Mesenteric fat pad (tissue), 1 donor: ENCODE measurements at places on chromosomes 7 and 10. TPM values are rescaled to one million over a fixed set of nuclear protein-coding genes. Genes with fewer than 3 reads are reported as not detected.

The ZMYND11 gene
- 68.0 TPM for total RNA-seq

The SKIDA1 gene
- 0.58 TPM for total RNA-seq

DNA sequence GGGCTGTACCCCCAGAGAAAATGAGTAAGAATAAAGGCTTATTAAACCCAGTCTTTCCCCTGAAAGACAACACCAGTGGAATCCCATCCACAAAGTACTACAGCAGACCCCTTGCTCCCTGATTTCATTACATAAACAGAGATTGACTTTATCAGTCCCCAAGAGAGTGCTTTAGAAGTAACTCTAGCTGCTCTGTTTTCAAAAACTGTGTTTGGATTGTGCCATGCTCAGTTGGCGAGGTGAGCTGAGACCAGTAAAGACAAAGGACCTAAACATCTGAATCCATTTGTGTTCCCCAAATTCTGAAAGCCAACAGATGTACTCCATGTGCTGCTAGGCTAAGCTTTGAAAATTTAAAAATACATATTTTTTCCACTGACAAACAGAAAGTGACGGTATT lies 127.0 kb downstream of the ATE1 start:
- no peak for DNase-seq

DNA sequence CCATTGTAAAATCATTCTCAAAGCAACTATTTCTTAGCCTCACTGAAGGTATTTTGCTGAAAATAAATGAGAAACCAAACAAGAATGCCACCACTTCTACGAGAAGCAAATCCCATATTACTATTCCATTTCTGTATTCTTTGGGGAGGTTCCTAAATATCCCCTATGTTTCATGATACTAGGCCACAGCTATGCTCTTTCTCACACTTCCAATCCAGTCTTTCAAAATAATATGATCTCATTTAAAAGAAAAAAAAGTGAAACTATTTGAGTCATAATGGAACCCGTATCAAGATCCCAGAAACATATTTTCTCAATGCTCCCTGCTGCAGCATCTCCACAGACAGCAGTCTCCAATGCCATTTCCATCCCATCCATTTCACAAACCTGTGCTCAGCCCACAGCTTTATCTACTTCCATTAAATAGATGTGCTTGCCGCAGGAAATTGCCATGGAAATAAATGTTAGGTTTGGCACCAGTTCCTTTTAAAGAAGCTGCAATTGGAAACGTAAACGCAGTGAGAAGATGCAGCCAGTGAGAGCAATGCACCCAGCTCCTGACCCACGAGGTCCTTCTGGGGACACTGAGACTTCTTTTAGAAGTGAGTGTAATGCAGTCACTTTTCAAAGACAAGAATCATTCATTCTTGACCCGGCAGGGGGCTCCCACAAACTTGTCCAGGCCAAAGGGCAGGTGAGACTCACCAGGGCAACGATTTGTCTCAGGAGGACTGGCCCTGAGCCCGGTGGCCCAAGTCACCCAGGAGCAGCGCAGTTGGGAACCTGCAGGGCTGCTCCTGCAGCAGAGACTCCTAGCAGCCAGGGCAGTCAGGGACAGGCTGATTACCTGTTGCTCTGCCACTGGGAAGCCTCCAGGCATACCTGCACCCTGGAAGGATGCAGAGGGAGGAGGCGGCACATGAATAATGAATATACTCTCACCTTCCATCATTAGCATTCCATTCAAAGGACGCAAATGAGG lies 99.6 kb downstream of the C10orf90 start:
- DNase-seq = no peak

GRCh38 chr7:31263338-31263737 lies 77.2 kb downstream of the NEUROD6 start:
- no peak for DNase-seq

The LDB3 gene
- 1.3 TPM for total RNA-seq

The SYNPO2L gene
- total RNA-seq = 0.10 TPM

- peak; percentile 85 for DNase-seq
These were observed 24.8 kb upstream of the EIF5AL1 start for GRCh38 chr10:79487296-79488194.

GRCh38 chr7:84105586-84105985 lies 89.0 kb downstream of the SEMA3A start:
- DNase-seq = no peak

DNA sequence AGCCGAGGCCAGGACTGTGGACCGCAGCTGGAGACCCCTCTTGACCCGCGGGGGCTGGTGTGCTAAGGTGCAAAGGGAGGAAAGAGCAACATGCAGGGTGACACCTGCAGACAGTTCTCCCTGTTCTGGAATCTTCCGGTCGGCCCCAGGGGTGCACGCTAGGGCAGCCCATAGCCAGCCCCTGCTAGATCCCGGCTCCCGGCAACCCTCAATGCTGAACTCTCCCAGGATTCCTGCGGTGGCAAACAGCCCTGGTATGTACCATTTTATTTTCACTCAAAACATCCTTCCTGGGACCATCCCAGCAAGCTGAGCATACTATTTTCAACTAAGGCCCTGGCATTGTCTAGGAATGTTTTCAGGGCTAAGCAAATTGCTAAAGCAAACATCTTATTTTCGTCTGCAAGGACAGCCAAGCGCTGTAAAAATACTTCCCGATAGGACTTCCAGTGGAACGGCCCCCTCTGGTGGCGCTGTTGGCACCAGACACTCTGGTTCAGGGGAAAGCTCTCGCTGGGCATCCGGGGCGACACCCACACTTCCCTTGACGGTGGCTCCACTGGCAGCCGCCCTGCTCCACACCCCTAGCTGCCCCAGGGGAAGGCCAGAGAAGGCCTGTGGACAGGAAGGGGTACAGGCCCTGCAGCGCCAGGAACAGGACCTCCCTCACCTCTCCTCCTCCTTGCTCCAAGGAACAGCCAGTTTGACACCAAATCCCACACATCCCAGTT lies 99.4 kb downstream of the CTBP2 start:
- DNase-seq = no peak

DNA sequence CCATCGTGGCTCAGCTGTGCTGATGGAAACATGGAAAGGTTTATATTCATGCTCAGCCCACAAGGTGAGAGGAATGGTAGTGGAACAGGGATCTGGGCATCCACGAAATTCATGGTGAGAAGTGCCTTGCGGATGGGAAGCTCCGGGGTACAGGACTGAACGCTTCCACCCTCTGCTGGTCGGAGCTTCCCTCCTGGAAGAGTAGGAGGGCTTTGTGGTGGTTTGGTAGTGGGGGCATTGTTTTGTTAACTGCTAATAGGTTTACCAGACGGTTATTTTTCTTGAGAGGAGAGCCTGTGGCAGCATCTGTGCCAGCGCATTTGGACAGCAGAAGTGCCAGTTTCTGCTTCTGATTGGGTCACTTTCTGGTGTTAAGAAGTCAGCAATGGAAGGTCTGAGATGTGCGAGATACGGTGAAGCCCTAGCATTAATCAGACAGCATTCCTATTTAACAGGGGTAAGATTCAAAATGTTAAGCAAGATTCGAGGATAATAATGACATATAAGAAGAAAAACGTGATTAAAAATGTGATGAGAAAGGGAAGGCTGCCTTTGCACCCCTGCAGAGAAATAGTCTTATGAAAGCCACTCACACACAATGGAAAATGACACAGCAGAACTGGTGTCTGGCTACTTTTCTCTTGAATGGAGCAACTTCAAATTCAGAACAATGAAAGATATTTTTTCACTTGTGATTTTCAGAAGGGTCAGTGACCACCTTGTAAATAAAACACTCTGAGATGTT lies 17.7 kb downstream of the ABCA13 start:
- no peak for DNase-seq

The STEAP1 gene
- total RNA-seq = 70.0 TPM

GRCh38 chr7:157498657-157499056 lies 161.9 kb downstream of the DNAJB6 start:
- DNase-seq = peak; percentile 37

DNA sequence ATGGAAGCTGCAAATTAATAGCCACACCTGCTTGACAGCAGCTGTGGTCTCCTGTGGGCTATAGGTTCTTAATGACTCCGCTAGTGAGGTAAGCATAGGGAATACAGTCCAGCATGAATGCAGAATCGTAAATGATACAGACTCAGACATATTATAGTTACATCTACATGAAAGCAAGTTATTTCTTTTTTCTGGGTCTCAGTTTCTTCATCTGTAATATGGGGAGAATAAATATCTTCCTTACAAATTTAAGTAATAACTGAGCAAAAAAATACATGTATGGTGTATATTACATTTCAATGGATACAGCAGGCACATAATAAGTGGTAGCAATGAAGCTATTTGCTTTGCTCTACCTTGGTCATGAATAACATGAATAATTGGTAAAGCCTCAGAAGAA lies 245.9 kb upstream of the RHOBTB1 start:
- DNase-seq = no peak

The COL17A1 gene
- 0.19 TPM for total RNA-seq

DNA sequence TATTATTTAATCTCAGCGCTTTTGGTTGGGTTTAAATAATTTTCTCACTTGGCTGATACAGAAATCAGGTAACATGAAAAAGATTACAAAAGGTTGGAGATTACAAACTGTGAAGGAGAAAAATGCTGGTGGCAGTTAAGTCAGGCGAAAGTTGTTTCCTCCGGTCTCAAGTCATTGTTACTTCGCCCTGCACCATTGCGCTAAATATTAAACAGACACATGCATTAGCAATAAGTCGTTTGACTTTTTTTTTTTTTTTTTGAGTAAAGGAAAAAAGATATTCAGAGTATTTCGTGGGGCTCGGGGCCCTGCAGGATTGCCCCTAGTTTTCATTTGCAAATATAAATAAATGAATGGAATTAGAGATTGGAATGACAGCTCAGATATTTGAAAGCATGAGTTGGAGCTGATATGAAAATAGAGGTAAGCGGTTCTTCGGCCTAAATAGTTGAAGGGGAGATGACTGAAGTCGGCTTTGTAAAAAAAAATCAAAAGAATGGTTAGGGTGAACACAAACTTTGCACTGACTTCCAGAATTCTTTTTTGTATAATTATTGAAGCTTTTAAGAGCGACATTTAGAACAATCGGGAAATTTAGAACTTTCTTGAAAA lies 914 bp downstream of the SDHAF3 start:
- DNase-seq = no peak

- no peak for DNase-seq
These were observed 71.1 kb downstream of the INSYN2A start for GRCh38 chr10:127125331-127125730.

DNA sequence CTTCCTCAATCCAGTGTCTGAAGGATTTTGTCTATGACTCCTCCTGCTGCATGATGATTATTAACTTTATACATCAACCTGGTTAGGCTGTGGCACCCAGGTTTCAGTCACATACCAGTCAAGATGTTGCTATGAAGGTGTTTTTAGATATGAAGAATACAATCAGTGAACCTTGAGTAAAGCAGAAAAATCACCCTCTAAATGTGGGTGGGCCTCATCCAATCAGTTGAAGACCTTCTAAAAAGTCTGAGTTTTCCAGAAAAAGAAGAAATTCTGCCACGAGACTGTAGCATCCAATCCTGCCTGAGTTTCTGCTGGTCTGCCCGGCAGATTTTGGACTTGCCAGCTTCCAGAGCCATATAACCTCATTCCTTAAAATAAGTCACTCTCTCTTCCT lies 126.1 kb upstream of the FRMD4A start:
- DNase-seq = no peak

GRCh38 chr10:70478191-70479164 lies at the start of gene PALD1:
TSS of gene PALD1 (plus strand) at chr10:70478767. CDS start at chr10:70525952, 47,185 bp downstream.
- peak; percentile 92 for DNase-seq

The OR2A1 gene
- 0.16 TPM for total RNA-seq
